ENCODE measurements at places on chromosomes 1 and 21. TPM values are rescaled to one million over a fixed set of nuclear protein-coding genes. Genes with fewer than 3 reads are reported as not detected.

GRCh38 chr1:157085421-157085820, 14.2 kb downstream of the ETV3L start:
- no peaks in the 10 kb centered on the region for H3K36me3 ChIP-seq
- no peak overlapping the region for H3K27ac ChIP-seq
- H3K4me3 ChIP-seq = no peak overlapping the region
- DNase-seq = no peak
- peaks cover 7% of the 10 kb centered on the region for H3K4me1 ChIP-seq

DNA sequence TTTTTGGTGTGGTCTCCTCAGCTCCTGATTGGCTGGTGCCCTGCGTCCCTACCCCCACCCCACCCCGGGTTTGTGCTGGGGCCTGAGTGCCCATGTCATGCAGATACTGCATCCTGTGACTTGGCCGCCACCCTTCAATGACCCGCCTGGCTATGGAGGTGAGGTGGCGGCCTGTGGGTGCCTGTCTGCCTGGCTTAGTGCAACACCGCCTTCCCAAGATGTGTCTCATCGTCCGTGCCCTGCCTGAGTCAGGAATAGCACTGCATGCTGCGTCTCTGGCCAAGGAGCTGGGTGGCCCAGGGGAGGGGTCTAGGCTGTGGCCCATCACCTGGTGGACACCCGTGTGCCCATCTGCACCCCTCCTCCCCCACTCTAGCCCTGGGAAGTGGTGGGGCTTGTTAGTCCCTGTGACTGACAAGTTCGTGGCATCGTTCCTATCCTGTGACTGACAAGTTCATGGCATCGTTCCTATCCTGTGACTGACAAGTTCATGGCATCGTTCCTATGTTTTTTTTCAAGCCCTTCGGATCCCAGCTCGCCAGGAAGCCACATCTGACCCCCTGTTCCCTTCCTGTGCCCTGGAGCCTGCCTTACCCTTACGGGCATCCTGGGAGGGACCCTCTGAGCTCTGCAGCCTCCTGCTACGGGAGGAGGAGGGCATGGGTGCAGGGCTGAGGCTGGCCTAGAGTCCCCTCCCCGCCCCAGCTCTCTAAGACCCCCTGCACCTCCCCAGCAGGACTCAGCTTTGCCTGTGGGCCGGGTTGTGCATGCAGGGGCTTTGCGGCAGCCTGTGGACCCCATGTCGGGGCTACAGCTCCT, 7.5 kb downstream of the SLX9 start:
- DNase-seq = peak; percentile 16
- H3K27me3 ChIP-seq = peaks cover 5% of the 10 kb centered on the region
- no peak overlapping the region for H3K27ac ChIP-seq
- H3K36me3 ChIP-seq = no peaks in the 10 kb centered on the region

DNA sequence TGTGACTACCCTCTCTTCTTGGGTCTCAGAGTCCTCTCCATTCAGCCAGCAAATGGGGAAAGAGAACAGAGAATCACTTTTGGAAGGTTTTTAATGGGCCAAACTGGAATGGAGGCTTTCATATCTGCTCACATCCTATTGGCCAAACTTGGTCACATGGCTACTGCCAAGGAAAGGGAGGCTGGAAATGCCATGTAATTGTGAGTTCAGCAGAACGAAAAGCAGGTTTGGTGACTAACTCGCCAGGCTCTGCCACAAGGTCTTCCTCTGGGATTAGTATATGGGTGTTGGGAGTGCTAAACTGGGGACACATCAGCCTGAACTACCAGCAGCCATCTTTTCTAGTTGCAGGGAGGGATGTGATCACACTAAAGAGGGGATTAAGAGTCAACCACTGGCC, 19.2 kb downstream of the RD3 start:
- H3K27ac ChIP-seq = no peak overlapping the region
- no peak overlapping the region for H3K4me3 ChIP-seq
- H3K27me3 ChIP-seq = peaks cover 2% of the 10 kb centered on the region
- H3K4me1 ChIP-seq = no peaks in the 10 kb centered on the region

The HSD3B2 gene
- total RNA-seq = not detected

GRCh38 chr1:101302831-101303511, 66.2 kb downstream of the S1PR1 start:
- H3K4me1 ChIP-seq = peaks cover 17% of the 10 kb centered on the region
- H3K27me3 ChIP-seq = no peaks in the 10 kb centered on the region

- no peaks in the 10 kb centered on the region for H3K27me3 ChIP-seq
- no peak overlapping the region for H3K4me3 ChIP-seq
- DNase-seq = no peak
- peaks cover 3% of the 10 kb centered on the region for H3K4me1 ChIP-seq
Measured at GRCh38 chr1:39250460-39251240, 46.2 kb downstream of the MACF1 start.

The ASPM gene
- total RNA-seq = 5.9 TPM

DNA sequence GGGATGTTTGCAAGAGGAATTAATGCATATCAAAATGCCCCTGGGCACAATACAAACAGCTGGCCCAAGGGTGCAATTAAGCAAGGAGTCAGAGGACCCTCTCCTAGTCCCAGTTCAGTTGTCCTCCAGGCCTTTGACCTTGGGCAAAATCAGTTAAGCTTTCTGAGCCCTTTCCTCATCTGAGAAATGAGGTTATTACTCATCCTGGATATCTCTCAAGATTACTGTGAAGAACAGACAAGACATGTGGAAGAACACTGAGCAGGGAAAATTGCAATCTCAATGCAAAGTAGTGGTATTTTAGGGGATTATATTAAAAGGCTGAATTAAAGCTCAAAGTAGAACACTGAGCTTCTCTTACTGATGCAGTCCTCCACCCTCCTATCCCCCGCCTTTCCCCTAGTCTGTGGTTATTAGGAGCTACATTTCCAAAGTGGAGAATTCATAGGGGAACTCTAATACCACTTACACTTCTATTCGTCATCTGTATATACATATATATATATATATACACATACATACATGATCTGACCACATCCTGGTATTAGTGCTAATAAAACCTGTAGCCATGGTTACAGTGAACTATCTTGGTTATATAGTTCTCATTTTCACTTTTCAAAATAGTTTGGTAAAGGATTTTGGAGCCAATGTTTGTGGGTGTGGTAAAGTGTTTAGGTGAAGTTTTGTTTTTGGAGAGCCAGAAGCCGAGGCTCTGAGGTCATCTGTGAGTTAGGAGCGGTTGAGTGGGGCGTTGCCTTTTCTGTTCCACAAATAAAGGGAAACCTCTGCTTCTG, 18.1 kb downstream of the KIAA0040 start:
- DNase-seq = no peak
- no peak overlapping the region for H3K4me3 ChIP-seq
- H3K27me3 ChIP-seq = peaks cover 2% of the 10 kb centered on the region
- no peaks in the 10 kb centered on the region for H3K4me1 ChIP-seq
- H3K36me3 ChIP-seq = no peaks in the 10 kb centered on the region

DNA sequence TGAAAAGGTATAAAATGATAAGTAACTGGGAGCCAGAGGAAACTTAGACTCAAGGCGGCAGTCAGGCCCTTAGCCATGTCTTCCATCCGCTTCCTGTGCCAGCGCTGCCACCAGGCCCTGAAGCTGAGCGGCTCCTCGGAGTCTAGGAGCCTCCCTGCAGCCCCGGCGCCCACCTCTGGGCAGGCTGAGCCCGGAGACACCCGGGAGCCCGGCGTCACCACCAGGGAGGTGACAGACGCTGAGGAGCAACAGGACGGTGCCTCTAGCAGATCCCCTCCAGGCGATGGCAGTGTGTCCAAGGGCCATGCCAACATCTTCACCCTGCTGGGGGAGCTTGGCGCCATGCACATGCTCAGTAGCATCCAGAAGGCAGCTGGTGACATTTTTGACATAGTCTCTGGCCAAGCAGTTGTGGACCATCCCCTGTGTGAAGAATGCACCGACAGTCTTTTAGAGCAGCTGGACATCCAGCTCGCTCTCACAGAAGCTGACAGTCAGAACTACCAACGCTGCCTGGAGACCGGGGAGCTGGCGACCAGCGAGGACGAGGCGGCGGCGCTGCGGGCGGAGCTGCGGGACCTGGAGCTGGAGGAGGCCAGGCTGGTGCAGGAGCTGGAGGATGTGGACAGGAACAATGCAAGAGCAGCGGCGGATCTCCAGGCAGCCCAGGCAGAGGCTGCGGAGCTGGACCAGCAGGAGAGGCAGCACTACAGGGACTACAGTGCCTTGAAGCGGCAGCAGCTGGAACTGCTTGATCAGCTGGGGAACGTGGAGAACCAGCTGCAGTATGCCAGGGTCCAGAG, at the start of gene BECN2:
TSS of gene BECN2 (plus strand) at position 76 of the 803 bp plus-strand sequence. CDS start at position 76, 0 bp downstream.
- peaks cover 3% of the 10 kb centered on the region for H3K27me3 ChIP-seq
- no peaks in the 10 kb centered on the region for H3K36me3 ChIP-seq
- H3K4me1 ChIP-seq = no peaks in the 10 kb centered on the region

DNA sequence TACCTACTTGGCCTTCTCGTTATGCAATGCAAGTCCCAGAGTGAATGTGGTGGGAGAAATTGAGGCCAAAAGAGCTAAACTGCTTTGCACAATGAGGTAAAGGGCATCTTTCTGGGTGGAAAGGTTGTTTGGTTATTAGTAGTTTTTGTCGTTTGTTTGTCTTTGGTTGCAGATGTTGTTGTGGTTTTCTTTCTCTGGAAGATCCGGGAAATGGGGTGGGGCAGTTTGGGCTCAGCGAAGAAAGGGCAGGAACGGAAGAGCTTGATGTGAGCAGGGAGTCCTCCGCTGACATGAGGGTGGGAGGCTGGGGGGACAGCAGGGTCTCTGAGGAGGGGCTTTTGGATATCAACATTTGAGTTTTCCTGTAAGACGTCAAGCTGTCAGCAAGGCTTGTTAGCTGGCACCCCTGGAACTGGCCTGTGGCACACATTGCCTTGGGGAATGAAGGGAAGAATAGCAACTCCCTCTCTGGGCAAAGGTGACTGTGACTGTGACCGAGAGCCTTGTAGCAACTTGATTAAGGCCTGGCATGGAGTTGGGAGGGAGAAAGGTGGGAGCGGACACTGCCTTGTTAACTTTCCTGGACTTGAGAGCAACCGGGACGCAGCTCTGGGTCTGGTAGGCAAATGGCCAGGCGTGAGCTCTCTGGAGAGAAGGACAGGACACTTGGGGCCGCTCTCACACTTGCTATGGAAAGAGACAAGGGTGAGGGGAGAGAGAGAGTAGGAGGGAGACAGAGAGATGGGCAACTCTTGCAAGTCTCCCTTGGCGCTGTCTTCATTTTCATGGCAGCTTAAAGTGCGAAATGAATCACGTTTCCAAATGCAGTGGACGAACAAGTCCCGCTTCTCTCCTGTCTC, 15.4 kb upstream of the OPRD1 start:
- DNase-seq = no peak
- peaks cover 12% of the 10 kb centered on the region for H3K4me1 ChIP-seq
- H3K27me3 ChIP-seq = no peaks in the 10 kb centered on the region
- no peak overlapping the region for H3K4me3 ChIP-seq

DNA sequence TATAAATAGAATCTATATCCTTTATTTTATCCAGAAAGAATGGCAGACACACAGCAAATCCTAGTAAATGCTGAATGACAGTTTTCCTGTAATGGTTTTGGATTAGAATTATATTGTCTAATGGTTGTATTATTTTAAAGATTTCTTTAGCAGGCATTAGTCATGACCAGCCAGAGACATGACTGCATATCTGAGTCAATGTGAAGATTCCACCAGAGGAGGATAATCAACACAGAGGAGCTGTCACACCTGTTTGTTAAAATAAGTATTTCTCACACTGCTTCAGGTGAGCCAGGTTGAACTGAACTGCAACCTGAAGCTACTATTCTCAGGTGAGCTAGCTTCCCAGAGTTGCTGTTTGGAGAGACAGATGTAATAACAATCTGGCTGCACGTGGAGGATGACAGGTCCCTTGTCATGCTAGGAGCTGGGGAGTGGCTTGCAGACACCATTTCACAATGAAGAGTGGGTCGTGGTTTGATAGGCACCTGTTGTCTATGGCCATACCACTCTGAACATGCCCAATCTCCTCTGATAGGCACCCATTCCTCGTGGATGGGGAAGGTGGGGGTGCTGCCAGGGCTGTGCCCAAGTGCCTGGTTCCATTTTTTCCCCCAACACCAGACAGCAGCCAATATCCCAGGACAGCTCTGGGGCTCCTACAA, 94.3 kb downstream of the KCNJ6 start:
- H3K27me3 ChIP-seq = peaks cover 3% of the 10 kb centered on the region
- peaks cover 23% of the 10 kb centered on the region for H3K4me1 ChIP-seq
- H3K36me3 ChIP-seq = no peaks in the 10 kb centered on the region
- DNase-seq = no peak
- H3K27ac ChIP-seq = no peak overlapping the region
- H3K4me3 ChIP-seq = no peak overlapping the region

DNA sequence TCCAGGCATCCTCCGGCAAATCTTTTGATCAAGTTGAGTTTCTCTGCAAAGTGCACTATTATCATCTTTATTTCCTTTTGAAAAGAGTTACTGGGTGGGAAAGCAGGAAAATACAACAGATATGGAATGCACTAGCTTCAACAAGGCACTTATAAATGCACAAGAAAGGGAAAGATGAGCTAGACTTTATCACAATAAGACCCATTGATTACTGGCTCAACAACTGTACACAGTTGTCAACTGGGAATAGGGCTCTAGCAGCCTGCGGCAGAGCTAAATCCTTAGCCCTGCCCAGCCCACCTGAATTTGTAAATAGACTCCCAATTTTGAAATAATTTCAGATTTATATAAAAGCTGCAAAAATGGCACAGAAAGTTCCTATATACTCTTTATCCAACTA, 111.4 kb downstream of the CSMD2 start:
- H3K27ac ChIP-seq = no peak overlapping the region
- no peak for DNase-seq
- H3K4me3 ChIP-seq = no peak overlapping the region
- H3K36me3 ChIP-seq = peaks cover 6% of the 10 kb centered on the region
- H3K27me3 ChIP-seq = peaks cover 1% of the 10 kb centered on the region
- no peaks in the 10 kb centered on the region for H3K4me1 ChIP-seq

DNA sequence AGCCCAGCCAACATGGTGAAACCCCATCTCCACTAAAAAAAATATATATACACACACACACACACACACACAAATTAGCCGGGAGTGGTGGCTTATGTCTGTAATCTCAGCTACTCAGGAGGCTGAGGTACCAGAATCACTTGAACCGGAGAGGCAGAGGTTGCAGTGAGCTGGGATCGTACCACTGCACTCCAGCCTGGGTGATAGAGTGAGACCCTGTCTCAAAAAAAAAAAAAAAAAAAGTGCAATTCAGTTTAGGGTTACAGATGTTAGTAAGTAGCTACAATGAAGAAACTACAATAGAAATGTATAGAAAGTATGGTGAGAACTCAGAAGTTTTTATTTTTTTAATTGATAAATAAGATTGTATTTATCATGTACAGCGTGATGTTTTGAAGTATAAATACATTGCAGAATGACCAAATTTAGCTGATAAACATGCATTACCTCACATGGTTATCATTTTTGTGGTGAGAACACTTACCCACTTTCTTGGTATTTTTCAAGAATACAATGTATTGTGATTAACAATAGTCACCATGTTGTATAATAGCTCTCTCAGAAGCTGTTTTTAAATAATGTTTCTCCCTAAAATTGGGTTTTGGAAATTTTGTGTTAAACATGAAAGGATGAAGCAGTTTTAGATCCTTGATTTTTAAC, 17.9 kb downstream of the KDM1A start:
- no peak for DNase-seq
- no peak overlapping the region for H3K27ac ChIP-seq
- no peaks in the 10 kb centered on the region for H3K36me3 ChIP-seq
- peaks cover 26% of the 10 kb centered on the region for H3K4me1 ChIP-seq

The NPPB gene
- total RNA-seq = not detected

The FAM72B gene
- 2.1 TPM for total RNA-seq

- H3K27ac ChIP-seq = no peak overlapping the region
- H3K36me3 ChIP-seq = no peaks in the 10 kb centered on the region
- H3K4me1 ChIP-seq = peaks cover 9% of the 10 kb centered on the region
- peaks cover 5% of the 10 kb centered on the region for H3K27me3 ChIP-seq
- DNase-seq = peak; percentile 81
- no peak overlapping the region for H3K4me3 ChIP-seq
Measured at GRCh38 chr1:5975133-5975880, 16.9 kb downstream of the NPHP4 start.
